ENCODE measurements at places on chromosomes 2 and 18.
A peak's percentile ranks its signal among the peaks of the same experiment; 100 is the strongest.

- peak; percentile 88 for DNase-seq
Observed at GRCh38 chr2:26086155-26086637, 52.3 kb downstream of the RAB10 start.

GRCh38 chr2:217669831-217670230, 333.0 kb downstream of the TNS1 start:
- no peak for DNase-seq

- no peak for DNase-seq
Observed at GRCh38 chr18:44901283-44901682, 220.6 kb downstream of the SETBP1 start.

DNA sequence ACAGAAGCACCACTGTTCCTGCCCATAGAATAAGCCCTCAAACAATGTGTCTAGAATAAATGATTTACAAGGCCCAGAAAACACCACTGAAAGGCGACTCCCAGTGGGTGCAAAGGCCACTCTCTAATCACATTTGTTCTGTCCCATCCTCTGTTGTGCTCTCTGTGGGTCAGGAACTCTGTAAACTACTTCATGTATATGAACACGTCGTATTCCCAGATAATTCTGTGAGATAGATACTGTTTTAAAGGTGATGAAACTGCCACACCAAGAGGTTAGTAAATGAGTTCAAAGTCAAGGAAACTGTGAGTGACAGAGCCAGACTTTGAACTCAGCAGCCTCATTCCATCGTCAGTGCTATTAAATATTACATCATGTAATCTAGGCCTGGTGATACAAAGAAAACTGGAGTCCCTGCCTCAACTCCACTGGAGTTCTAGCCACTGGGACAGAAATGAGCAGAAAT, 269.7 kb upstream of the DCC start:
- DNase-seq, result no peak

DNA sequence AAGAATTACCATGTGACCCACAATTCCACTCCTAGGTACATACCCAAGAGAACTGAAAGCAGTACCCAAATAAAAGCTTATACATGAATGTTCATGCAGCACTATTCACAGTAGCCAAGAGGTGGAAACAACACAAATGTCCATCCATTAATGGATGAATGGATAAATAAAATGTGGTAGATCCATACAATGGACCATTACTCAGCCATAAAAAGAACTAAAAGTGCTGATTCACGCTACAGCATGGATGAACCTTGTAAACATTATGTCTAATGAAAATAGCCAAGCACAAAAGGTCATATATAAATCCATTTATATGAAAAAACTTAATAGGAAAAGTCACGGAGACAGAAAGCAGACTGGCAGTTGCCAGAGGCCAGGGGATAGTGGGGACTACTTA, 23.6 kb upstream of the ZFP36L2 start:
- DNase-seq, result no peak

GRCh38 chr2:222993920-222994650, 57.9 kb upstream of the KCNE4 start:
- peak; percentile 91 for DNase-seq

DNA sequence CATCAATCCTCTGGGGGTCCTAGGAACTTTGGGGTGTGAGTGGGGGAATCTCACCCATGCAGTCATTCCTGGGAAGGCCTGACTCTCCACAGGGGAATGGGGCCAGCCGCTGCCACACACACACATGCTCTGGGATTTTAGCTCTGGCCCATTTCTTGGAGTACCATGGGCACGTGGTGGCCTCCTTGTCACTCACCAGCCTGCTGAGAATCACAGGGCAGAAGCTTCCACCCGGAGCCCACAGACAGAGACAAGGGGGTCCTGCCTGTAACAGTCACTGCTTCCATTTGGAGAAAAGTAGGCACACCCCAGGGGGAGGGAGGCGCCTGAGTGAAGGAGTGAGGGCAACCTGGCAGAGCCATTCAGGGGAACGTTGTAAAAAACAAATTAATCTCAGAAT, 48.8 kb downstream of the TWIST2 start:
- no peak for DNase-seq

DNA sequence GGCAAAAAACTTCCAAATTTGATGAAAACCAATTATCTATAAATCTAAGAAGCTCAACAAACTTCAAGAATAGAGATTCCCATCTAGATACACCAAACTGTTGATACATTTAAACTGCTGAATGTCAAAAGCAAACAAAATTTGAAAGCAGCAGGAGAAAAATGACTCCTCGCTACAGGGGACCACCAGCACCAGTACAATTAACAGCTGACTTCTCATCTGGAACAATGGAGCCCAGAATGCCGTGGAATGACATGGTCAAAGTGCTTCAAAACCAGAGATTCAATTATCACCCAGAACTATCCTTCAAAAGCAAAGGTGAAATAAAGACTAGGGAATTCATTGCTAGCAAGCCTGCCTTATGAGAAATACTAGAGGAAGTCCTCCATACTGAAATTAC, 11.6 kb downstream of the SRSF7 start:
- no peak for DNase-seq

GRCh38 chr2:8494151-8494550, 187.7 kb upstream of the ID2 start:
- DNase-seq, result no peak

DNA sequence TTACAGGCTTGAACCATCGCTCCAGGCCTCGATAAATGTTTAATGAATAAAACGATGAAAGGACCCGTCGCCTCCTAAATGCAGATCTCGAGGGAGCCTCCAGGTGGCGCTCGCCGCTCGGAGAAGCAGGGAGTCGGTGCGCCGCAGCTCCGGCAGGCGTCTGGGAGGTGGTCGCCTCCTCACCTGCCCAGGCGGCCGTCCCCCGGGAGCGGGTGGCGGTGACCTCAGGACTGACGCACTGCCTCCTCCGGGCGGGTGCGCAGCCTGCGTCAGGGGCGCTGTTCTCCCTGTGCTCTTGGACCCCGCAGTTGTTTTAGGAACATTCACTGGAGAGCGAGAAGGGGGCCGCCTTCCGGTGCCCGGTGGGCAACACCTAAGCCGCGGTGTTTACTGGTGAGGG, 38.6 kb upstream of the POLE4 start:
- peak; percentile 19 for DNase-seq

- no peak for DNase-seq
Observed at GRCh38 chr18:55007602-55008001, 48.3 kb upstream of the CCDC68 start.

DNA sequence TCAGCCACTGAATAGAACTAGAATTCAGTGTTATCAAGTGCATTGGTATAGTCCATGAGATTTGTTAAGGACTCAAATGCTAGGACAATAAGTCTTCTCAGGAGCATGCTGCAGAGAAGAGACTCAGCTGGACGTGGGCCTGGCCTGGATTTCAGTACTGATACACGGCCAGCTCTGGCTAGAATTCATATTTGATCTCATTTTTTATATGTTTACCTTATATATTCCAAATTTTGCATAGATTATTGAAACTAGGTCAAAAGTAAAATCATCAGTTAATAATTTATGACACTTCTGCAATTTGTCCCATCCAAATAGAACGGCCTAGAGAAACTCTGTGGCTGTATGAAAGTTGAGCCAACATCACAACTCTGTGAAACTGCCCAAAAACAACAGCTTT, 262.0 kb downstream of the DLGAP1 start:
- DNase-seq, result no peak

DNA sequence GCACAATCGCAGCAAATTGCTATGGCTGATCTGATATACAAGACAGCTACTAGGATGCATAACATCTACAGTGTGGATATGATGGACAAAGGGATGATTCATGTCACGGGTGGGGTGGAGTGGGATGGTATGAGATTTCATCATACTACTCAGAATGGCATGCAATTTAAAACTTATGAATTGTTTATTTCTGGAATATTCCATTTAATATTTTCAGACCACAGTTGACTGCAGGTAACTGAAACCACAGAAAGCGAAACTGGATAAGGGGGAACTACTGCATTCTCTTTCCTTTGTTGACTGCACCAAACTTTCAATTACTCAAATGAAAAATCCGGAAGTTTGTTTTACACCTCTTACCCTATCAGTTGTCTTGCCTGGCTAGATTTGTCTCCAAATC, 94.4 kb upstream of the NEUROD1 start:
- peak; percentile 45 for DNase-seq

DNA sequence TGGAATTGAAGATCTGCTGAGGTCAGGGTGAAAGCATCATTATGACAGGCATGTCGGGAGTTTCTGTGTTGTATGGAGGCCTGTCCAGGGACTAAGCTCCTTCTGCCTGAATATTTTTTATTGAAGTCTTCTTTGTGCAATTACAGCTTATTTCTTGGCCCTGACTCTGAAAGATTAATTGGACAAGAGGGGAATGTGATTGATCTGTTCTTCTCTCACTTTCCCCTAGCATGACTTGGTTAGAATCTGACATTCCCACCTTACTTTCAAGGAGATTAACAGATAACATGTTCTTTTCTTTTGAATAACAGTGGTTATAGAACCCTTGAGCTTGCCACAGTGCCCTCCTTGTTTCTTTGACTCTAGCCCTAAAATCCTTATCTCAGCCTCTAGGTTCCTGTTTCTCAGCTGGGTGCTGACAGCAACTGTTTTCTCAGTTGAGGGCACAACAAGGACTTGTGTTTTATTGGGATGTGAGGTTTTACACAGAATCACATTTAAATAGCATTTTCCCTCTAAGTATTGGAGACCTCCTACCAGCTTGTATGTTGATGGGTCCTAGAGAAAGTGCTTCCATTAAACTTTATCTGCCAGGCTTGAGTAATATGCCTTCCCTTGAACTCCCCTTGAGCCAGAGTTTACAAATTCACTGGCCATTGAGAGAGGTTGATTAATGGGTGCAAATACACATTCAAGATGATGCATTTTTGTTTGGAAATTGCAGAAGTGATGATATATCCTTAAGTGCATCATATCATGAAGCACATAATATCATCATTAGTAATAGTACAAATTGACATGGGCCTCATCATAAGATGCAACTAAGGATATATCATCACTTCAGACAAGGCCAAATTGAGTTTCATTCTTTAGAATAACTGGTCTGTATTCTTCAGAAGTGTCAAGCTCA, 12.5 kb downstream of the TTLL4 start:
- peak; percentile 30 for DNase-seq

- no peak for DNase-seq
Observed at GRCh38 chr2:176158186-176158591, 1.1 kb downstream of the HOXD3 start.

- no peak for DNase-seq
Observed at GRCh38 chr2:234691968-234692955, 195.4 kb upstream of the ARL4C start.

DNA sequence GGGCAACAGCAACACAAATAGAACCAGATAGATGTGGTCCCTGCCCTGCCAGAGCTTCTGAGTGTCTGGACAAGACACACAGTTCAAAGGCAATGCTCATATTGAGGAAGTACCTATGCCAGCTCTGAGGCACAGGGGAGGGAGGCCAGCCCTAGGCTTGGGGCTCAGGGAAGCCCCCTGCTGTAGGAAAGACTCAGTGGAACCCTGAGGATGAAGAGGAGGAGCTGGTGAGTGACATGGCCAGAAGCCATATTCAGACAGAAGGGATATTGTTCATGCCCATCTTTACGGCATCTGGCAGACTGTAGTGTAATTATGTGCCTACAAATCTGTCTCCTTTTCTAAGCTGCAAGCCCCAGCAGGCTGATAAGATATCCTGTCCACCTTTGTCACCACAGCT, 8.8 kb downstream of the SIGLEC15 start:
- no peak for DNase-seq

GRCh38 chr18:75548353-75548905, 120.9 kb upstream of the SMIM21 start:
- DNase-seq, result no peak

DNA sequence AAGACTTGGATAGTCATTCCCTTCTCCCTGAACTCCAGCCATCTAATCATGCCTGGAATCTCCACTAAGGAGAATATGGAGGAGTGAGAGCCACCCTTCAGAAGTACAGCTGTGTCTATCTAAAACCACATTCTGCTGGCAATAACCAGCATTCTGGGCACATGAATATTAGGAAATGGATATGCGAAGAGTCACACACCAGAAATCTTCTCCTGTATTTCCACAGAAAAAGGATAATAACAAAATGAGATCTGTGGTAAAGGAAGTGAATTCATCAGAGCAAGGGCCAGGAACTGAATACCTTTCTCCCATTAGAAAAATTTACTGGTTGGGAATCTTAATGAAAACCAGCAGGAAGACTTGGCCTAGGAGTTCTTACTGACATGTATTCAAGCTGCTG, 218.8 kb downstream of the SCG2 start:
- DNase-seq, result no peak

DNA sequence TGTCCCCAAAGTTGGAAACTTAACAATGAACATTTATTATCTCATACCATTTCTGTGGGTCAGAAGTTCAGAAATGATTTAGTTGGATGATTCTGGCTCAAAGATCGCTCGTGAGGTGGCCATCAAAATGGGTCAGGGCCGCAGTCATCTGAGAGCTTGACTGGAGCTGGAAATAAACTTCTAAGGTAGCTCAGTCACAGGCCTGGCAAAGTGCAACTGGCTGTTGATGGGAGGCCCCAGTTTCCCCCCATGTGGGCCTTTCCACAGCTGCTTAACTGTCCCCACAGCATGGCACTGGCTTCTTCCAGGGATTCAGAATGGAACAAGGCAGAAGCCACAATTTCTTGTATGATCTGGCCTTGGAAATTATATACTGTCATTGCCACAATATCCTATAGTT, 200.1 kb upstream of the RAB12 start:
- no peak for DNase-seq

- no peak for DNase-seq
Observed at GRCh38 chr2:233228376-233228775, 23.1 kb upstream of the ATG16L1 start.

- DNase-seq, result no peak
Observed at GRCh38 chr2:231686192-231687100, 21.9 kb upstream of the PTMA start.

DNA sequence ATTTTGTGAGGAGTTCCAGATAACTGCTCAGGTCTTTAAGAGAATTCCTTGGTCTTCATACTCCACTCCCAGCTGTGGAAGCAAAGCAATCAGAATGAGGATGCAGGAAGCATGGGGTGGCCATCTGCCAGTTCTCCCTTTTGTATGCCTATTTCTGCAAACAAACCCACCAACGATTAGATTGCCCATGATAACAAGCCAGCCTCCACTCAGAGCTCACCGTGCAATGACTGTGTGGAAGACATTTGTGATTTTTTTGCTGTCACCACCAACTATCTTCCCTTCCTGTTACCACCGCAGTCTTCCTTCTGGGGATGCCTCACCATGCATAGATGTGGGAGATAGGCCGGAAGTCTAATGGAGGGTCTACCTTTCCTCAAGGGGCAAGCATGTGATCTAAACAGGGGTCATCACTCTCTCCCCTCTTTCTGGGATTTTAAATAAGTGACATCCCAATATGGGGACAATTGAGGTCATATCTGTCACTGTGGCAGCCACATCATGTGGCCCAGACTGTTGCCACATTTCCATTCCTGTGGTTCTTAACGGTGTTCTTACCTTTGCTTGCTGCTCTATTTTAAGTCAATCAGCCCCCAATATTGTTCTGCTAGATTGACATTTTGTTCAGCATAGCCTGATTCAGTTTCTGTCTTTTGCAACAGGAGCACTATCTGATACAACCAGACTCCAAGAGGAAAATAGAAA, 4.4 kb downstream of the AFF3 start:
- DNase-seq, result no peak

- DNase-seq, result no peak
Observed at GRCh38 chr2:102872388-102872787, 110.6 kb downstream of the TMEM182 start.

Data from HCEC 1CT (cell line).